ENCODE measurements at places on chromosomes 6 and 20.
A peak's percentile ranks its signal among the peaks of the same experiment; 100 is the strongest.

DNA sequence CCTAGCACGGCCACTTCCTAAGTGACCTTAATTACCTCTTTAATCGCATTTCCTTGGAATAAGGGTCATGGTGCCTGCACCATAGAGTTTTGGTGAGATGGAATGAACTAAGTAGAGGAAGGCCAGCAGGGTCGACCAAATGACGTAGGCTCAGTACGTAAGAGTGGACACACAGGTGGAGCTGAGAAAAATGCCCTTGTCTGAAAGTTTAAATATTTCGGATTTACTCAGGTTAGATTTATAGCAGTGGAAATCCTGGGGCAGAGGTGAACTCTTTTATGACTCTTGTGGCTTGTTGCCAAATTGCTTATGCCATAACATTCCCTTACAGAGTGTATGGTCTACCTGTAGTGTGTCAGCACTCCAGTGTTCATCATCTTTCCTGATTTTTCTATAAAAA, 23.6 kb upstream of the BTBD3 start:
- DNase-seq = no peak

DNA sequence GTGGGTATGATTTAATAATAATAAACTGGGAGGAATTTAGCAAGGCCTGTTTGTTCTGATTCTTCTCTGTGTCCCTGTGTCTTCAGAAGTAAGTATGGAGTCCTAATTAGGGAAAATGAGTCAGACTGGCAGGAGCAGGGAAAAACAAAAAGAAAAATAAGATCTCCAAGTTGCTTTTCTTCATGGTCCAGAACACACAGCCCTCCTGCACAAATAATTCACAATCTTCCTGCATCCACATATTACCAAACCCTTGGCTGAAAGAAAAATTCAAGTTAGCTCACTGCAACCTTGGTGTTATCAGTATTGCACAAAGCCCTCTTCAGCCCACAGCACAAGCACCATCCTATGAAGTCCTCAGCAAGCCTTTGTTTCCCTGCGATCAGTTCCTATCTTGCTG, 142.0 kb upstream of the LAMA2 start:
- DNase-seq = no peak

- DNase-seq = peak; percentile 71
Measured at GRCh38 chr6:34934516-34934915, 45.5 kb downstream of the ANKS1A start.

- DNase-seq = no peak
Measured at GRCh38 chr6:46628498-46628897, 24.1 kb downstream of the CYP39A1 start.

- DNase-seq = no peak
Measured at GRCh38 chr6:34234667-34235306, 1.9 kb upstream of the HMGA1 start.

GRCh38 chr6:169663468-169663867, 38.4 kb downstream of the WDR27 start:
- DNase-seq = no peak

DNA sequence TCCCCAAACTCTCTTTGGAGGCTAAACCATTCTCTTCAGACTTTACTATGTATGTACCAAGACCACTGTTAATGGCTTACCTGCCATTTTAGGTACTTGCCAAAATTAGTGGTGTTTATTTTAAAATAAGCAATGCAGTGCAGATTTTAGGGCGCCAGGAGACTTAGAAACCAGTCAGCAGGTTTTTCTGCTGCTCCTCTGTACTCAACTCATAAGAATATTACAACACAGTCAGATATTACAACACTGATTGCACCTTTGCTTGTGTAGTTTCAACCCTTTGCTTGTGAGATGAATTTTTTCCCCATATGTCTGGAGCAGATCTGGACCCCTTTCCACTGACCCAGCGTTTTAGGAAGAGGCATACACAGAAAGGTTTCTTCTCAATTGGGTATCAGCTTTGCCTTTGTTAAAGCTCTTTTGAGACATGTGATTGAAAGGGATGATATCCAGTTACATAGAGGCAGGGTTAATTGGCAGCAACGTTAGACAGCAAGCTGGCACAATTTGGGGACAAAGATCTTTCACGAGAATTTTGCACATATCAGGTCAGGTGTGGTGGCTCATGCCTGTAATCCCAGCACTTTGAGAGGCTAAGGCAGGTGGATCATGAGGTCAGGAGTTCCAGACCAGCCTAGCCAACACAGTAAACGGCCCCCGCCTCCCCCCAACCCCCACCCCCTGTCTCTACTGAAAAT, 6.2 kb downstream of the TTPAL start:
- DNase-seq = no peak

DNA sequence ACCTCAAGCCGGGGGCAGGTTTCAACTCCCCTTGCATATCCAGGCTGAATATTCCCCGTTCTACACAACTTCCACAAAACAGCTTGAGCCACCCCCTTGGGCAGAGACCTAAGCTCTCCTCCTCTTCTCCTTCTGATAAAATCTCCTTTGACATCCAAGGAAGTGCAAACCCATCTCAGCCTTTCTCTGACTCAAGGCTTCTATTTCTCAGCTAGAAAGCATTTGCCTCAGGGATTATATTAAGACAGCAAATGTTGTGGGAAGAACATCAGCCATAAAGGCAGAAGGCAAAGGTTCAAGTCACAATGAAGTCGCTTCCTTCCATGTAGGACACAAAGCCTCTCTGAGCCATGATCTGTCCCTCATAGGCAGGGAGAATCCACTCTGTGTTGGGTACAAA, 386.6 kb upstream of the ARID1B start:
- no peak for DNase-seq

DNA sequence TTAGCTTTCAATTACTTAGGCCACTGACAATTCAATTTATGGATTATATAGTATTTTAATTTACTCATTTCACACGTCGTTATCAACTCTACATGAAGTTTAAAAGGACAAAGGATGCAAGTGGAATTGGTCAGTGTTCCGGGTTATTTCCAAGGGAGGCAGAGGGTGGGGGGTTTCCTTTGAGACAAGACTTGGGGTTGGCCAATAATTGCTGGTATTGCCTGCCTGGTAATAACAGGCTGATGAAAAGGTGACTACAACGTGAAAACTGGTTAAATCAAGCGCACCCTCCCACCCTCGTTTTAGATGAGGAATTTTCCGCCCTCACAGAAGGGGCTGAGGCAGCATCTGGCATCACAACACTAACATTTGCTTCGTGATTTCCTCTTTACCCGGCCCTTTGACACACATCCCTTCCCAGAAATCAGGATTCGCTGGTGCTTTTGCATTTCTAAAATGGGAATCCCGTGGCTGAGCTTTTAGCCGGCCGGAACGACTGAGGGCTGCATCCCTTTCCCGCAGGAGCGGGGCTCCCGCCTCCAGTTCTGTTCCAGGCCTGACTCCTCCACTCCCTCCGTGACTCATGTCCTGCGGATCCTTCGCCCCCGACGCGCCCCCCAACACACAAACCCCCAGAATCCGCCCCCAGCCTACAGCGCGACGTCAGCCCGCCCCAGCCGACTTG, 999 bp upstream of the PIM1 start:
- DNase-seq = peak; percentile 98

DNA sequence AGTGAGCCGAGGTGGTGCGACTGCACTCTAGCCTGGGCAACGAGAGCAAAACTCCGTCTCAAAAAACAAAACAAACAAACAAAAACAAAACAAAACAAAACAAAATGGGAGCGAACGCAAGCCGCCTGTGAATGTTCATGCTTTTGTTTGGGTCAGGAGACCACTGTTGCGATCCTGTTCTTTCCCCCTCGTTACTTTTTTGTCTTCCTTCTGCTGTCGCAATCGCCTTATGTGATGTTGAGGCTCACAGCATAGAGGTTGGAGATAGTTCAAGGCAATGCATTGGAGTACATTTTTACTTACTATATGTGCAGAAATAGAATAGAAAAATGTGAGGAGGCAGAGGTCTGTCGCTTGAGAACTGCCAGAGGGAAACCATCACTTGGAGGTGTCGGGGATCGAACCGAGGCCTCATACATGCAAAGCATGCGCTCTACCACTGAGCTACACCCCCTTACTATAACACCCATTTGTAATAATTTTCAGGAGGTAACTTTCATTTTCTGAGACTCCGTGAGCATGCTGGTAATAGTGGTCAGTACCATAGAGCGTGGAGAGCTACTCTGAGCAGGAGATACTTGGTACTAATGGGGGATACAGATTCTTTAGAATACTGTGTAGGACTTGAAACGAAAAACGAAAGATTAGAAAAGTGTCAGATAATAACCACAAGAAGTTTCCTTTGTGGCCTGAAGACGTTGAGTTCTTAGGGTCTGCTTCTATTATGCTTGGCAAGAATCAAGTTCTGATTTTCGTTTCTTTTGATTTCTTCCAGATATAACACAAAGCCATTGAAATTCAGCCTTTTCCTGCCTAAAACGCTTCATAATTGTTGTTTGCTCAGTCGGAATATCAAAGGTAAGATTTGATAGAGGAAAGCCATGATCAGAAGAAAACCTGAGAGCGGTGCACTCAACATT, 121.1 kb downstream of the TRIM27 start:
- DNase-seq = peak; percentile 77

DNA sequence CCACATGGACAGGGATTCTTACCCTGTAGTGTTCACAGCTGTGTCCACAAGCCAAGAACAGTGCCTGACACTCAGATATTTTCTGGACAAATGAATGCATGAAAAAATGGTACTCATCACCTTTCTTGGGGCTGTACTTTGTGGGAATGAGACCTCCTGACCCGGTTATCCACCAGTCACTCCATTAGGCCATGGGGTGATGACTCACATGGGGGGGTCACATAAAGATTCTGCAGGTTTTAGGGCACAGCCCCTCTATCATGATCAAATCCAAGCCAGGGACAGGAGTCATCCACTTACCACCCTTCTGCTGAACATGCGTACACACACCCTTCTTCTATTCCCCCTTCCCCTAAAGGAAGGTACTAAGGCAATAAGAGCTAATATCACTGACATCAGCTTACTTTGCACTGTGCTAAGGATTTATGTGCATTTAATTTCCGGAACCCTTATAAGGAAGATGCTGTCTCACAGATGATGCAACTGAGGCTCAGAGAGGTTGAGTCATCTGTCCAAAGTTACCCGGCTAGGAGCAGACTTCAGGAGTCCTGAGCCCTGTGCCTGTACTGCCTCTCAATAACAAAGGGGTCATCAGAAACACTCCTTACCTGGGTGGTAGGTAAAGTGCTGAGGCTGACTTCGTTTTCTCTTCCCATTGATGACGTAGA, 107.8 kb downstream of the NFATC2 start:
- peak; percentile 88 for DNase-seq

- DNase-seq = no peak
Measured at GRCh38 chr6:117837261-117837660, 69.8 kb upstream of the SLC35F1 start.

- no peak for DNase-seq
Measured at GRCh38 chr6:53035549-53036213, 29.5 kb upstream of the FBXO9 start.

GRCh38 chr20:54431156-54431944, 44.0 kb upstream of the DOK5 start:
- peak; percentile 3 for DNase-seq

DNA sequence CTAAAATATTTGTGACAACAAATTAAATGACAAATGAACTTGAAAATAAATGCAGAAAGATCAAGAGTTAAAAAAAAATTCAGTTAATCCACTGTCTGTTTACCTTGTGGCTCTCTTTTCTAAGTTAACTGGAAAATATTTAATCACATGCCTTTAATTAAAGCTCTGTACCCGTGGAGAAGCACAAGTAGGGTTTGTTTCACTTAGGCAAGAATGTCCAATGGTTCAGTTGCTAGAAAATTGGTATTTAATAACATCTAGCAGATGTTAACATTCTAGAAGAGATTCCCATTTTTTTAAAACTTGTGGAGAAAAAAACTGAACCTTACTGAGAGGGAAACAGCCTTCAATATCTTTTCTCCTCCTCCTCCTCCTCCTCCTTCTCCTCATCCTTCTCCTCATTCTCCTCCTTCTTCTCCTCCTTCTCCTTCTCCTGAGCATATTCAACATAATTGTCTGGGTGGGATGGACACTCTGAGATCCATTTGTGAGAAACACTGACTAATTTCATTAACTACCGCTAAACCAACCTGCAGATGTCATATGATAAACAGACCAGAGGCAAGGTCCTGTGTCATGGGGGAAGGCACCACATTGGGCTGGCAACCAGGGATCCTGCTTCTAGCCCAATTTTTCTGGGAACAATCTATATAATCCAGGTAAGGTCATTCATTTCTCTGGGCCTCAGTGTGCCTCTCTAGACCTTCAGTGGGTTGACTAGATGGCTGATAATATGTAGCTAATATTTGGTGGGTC, 44.1 kb upstream of the AKIRIN2 start:
- DNase-seq = no peak

- no peak for DNase-seq
Measured at GRCh38 chr6:108946695-108947094, 98.5 kb downstream of the ARMC2 start.

GRCh38 chr20:24773751-24774201, 175.3 kb upstream of the CST7 start:
- DNase-seq = peak; percentile 95
